ENCODE measurements at places on chromosomes 2 and 18.

GRCh38 chr2:160493227-160494028, at the start of gene RBMS1:
Gene RBMS1, minus strand, starts transcription at chr2:160493807. Its CDS starts 444 bp downstream, at chr2:160493363.
- DNase-seq = peak; percentile 58

- peak; percentile 15 for DNase-seq
These were observed 316 bp downstream of the WDR12 start for GRCh38 chr2:202911203-202911511.

DNA sequence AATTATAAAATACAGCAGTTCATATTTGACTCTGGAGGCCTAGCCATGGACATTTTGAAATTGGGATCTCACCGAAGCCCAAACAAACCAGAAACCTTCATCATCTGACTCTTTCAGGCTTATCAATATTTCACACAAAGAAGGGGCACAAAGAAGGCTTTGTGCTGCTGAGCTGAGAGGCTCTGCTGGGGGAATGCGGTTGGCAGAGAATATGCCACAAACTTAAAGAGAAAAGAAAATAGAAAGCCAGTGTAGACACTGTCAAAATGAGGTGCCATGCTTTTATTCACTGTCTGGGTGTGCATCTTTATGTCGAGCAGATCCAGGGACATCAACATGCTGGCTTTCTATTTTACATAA, 162.6 kb downstream of the QPCT start:
- DNase-seq = no peak

DNA sequence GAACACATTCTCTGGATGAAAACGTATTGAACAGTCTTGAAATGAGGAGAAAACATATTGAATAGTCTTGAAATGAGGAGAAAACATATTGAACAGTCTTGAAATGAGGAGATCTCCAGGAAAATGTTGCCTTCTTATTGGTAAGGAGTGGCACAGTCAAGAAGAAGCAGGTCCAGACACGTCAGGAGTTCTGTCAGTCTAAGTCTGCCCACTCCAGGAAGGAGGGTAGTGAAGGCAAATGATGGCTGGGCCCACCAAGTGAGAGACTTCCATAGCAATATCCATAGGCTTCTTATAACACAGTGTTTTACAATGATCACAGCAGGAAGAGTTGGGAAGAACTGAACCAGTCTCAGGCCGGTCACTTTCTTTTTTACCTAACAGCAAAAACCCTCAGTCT, 316.2 kb downstream of the ETAA1 start:
- DNase-seq = no peak

- DNase-seq = no peak
These were observed 9.5 kb downstream of the ZEB2 start for GRCh38 chr2:144510294-144510991.

- DNase-seq = no peak
These were observed at the start of gene PAX3 for GRCh38 chr2:222298311-222299150. Gene PAX3, minus strand, starts transcription at chr2:222298998. Its CDS starts 383 bp downstream, at chr2:222298615.

DNA sequence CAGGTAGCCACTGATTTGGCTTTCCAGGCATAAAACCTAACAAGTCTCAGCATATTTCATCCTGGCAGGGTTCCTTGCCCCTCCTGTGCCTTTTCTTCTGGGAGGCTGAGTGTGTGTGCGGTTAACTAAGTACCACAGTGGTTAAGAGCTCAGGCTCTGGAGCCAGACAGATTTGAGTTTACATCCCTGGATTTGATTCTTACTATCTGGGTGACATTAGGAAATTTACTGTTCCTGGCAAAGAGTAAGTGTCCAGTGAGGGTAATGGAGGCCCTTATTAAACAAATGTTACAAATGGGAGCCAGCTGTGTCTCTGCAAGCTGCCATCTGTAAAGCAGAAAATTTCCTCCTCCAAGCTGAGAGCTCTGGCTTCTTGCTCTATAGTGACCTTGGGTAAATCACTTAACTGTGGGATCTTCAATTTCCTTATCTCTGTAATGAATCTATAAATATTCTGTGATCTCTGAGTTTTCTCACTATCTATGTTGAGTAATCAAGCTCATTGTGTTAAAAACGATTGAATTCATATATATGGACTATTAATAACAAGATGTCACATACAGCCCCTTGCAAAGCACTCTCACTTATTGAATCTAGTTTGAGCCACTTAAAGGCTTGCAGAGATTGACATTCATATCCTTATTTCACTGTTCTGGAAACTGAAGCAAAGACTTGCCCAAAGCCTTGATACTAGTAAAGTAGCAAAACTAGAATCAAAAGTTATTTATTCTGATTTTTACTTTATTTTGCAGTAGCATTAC, 6.5 kb upstream of the COBLL1 start:
- peak; percentile 73 for DNase-seq

- no peak for DNase-seq
These were observed 3.8 kb downstream of the DDX1 start for GRCh38 chr2:15595342-15595905.

- peak; percentile 60 for DNase-seq
These were observed 203.3 kb downstream of the TCF4 start for GRCh38 chr18:55384551-55385275.

- DNase-seq = no peak
These were observed 135.0 kb downstream of the WDSUB1 start for GRCh38 chr2:159151198-159152127.

- DNase-seq = no peak
These were observed 201.6 kb downstream of the ERBB4 start for GRCh38 chr2:212337036-212337435.

DNA sequence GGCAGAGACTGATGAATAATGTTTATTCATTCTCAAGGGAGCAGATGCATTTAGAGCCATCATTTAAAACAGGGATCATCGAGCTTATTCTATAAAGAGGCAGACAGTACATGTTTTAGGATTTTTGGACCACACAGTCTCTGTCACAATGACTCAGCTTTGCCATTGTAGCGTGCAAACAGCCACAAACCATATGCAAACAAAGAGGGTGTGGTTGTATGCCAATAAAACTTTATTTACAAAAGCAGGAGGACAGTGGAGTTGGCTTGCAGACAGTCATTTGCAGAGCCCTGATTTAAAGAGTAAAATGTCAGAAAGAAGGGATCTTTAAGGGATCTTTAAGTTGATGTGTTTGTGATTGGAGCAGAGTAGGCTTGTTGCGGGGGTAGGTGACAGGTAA, 51.5 kb downstream of the SMIM21 start:
- DNase-seq = no peak

- no peak for DNase-seq
These were observed 47.2 kb downstream of the HK2 start for GRCh38 chr2:74881176-74881575.

DNA sequence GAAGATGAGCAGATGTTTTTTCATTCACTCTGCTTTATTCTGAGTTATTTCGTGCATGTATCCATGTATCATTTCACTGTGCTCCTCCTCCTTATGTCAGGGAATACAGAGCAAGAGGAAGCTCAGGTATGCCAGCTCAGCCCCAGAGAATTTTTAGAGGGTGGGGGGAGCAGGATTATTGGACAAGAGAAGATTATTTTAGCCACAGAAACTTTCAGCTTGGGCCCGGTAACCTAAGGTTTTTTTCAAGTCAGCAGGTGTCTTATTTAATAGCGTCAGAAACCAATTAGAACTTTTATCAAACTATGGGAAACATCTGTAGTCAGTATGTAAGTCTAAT, 232.9 kb upstream of the SIX3 start:
- no peak for DNase-seq

GRCh38 chr2:237471438-237472186, 15.4 kb upstream of the MLPH start:
- peak; percentile 58 for DNase-seq

DNA sequence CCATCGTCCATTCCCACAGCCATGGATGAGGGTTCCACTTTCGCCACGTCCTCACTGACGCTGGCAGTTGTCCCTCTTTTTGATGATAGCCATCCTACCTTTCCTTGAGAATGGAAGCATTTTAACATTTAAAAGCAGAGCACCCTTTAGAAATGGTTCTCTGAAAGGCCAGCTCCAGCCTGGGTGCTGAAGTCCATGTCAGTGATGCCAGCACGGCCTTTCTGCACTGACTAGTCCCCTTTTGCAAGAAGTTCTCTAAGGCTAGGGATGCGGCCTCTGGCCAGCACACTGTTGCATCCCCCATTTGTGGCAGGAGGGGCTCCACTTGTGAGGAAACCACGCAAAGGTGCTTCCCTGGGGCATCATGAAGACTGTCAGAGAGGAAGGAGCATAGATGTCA, 203.5 kb downstream of the MGAT5 start:
- no peak for DNase-seq

GRCh38 chr18:23020555-23021294, 87.6 kb downstream of the RBBP8 start:
- DNase-seq = no peak

DNA sequence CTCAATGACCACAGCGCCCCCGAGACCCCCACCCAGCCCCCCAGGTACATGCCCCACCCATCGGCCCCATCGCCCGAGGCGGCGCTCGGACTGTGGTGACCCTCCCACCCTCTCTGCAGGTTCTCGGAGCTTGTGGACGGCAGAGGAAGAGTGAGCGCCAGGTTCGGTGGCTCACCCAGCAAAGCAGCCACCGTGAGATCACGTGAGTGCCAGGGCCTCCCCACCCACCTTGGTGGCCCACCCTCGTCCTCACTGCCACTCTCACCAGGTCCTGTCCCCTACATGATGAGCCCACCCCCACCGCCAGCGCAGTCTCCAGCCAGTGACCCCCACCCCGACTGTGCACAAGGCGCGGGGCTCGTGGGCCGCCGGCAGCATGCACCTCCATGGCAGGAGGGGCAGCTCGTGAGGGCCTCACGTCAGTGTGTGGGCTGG, 30.4 kb downstream of the MTERF4 start:
- DNase-seq = no peak

GRCh38 chr2:65393743-65394422, 38.5 kb downstream of the SPRED2 start:
- no peak for DNase-seq

DNA sequence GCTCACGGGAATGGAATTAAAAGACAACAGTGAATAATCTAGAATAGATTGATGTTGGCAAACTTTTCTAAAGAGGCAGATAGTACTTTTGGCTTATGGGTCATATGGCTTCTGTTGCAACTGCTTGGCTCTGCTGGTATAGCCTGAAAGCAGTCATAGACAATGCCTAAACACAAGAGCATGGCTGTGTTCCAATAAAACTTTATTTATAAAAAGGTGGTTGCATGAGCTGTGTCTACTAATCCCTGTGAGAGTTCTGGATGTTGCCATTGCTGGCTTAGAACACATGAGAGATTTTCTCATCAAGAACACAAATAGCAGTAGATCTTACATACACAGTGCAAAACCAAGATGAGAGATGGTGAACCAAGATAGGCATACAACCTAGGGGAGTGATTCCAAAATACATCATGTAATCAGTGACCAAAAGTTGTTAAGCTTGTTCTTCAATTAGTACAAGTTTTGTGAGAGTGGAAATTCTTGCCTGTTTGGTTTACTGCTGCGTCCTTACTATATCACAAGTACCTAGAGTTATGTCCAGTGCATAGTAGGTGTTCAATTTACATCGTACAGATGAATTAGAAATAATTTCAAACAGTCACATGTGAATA, 380.0 kb downstream of the METTL4 start:
- DNase-seq = no peak

DNA sequence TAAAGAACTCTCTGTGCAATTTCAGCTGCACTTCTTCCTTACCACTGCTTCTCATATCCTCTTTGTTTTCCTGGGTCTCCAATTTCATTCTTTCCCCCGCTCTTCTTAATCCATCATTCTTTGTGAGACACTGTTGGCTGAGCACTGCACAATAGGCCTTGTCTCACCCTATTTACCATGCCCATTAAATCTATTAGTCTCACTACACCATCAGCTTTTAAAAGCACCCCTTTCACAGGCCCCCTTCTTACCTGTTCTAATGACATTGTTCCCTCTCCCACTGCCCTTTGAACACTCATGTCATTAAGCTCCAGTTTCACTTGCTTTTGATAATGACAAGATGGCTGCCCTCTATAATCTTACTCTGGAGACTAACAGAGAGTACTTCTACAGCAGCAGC, 404.1 kb upstream of the ACVR2A start:
- no peak for DNase-seq

DNA sequence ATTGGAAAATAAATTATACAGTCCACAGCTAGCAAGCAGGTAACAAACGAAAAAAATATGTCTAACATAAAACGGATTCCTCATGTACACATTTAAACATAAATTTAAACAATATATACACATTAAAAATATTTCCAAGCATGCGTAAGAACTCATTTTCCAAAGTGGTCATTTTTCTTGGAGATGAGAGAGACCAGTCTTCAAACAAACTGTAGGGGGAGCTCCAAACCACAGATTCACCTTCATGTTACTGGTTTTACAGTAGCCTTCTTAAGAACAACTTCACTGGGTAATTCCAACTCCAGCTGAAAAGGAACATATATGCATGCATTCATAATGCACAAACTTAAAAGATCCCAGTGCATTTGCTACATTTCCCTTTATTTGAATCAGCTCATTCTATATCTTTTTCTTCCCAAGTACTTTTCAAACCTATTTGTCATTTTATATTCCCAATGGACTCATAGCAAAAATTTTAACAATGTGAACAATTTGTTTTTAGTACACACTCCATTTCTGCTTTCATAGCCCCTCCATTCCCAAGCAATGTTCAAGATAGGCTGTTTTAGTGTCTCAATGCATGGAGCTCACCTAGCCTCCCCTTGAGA, 4.7 kb upstream of the STAMBP start:
- peak; percentile 51 for DNase-seq

DNA sequence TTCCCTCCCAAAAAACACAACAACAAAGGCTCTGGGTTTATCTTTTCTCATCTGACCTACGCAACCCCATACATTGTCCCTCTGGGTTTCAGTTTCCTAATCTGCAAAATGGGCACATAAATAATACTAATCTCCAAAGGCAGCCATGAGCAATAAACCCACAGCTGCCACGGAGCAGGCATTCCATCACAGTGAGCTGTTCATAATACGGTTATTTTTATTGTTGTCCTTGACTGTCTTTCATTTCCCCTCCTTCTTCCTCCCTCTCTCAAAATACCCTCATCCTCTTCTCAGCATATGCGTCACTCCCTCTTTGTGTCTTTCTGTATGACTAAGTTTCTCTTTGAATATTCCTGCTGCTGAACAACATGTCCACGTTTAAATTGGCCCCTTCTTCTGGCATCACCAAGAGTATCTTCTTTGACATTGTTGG, 129.8 kb upstream of the CAB39 start:
- no peak for DNase-seq

Data from WERI-Rb-1 (cell line).